ENCODE measurements at places on chromosomes 2 and 18.

DNA sequence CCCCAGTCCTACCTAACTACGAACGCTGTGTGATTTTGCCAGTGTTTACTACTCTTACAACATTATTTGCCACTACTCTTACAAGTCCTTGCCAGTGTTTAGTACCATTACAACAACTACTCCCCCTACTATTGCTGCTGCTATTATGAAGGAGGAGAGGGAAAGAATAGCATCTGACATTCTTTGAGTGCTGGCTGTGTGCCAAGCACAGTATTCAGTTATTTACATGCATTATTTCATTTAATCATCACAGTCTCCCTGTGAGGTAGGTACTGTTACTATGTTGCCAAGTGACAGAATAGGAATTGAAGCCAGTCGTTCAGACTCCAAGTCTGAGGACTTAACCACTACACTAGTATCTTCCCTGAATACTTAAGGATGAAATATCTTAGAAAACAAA is 185.9 kb upstream of the FOSL2 start:
- H3K27me3 ChIP-seq = no peaks in the 10 kb centered on the region
- no peak overlapping the region for H3K4me3 ChIP-seq
- no peaks in the 10 kb centered on the region for H3K4me1 ChIP-seq
- peak; percentile 39 for DNase-seq
- H3K27ac ChIP-seq = no peak overlapping the region

DNA sequence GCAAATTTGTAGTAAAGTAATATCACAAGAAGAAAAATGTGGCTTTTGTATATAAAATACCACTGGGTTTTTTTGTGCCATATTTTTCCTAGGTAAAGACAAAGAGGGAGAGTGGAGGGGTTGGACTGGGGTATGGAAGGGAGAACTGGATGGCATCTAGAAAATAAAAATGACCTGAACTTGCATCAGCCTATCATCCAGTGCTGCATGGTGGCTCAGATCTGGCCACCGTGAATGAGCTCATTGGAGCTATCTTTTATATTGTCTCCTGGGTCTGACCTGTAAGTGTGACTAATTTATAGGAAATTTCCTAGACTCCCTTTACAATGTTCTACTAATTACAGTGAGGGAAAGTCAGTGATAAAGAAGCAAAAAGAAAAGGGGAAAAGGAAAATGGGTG is 369.0 kb downstream of the TMEM182 start:
- H3K27ac ChIP-seq = no peak overlapping the region
- no peaks in the 10 kb centered on the region for H3K27me3 ChIP-seq
- DNase-seq = no peak
- no peak overlapping the region for H3K4me3 ChIP-seq

DNA sequence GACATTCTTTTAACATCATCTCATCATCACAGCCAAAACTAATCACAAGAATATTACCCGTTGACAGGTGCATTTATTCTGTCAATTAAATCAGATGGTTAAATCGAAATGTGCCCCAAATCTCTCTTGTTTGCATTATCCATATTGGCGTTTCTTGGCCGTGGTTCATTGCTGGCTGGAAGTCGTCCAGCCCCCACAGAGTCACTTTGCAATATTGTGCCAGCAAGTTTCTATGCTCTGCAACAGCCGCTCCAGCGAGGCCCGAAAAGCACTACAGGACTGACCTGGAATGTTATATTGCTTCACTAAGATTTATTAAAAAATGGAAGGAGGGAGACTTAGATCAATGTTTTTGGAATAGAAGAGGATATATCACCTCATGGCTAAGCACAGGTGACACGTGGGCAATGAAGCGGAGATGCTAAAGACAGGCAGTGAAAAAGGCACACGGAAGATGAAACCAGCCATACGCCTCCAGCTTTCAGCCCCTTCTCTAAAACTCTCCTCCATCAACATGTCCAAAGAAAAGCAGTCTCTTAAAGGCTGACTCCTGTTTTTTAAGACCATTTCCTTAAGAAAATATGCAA is 176.8 kb upstream of the VRK2 start:
- H3K36me3 ChIP-seq = no peaks in the 10 kb centered on the region
- DNase-seq = no peak
- no peaks in the 10 kb centered on the region for H3K4me1 ChIP-seq

DNA sequence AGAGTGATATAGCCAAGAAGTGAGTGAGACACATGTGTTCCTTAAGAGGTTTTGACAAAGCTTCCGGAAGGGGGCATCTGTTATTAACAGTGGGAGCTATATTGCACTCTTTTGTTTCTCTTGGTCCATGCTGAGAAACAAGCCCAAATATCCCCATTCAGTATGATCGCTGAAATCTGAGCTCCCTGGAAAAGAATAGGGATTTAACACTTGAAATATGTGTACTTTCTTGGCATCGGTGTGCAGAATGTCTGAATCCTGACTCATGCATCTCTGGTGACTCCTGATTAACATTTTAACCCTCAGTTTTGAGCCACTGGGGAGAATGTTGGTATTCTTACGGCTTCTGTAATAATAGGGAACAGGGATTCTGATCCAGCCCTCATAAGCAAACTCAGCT is 448.1 kb downstream of the TSN start:
- DNase-seq = peak; percentile 98
- no peaks in the 10 kb centered on the region for H3K27me3 ChIP-seq

Measured in A673 (cell line).